ENCODE measurements at places on chromosomes 5 and 9.

DNA sequence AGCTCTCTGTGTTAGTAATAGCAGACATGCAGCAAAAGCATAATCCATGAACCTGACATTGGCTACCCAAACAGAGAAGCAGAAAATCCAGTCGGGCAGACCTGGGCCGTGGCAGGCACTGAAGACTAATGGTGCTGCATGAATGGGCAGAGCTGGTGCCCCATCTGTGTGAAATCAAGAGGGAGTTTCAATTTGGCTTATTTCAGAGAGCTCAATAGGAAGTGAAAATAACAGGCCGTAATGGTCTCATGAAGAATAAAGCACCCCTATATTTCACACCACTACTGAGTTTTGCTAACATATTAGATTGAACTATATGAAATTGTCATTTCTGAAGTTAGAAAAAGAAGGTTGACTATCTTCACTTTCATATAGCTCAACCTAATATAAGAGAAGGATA is 149.7 kb downstream of the ENC1 start:
- no peak for DNase-seq

- DNase-seq = no peak
Observed at GRCh38 chr5:155700333-155700732, 626.6 kb upstream of the SGCD start.

DNA sequence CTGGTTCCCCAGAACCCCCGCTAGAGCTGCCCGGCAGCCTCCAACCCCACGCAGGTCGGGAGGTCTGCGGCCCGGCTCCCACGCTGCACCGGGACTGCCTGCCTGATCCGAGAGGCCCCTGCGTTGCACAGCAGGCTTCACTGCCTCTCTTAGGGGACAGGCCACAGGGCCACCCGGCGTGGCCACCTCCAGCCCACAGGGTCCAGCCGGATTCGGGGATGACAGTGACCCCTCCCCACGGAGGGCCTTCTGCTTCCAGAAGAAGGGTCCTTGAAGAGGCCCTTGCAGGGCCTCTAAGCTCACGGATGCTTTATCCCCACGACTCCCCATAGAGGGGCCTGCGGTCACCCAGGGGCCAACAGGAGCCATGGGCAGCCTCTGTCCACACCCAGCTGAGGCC is 66.1 kb upstream of the PPP1R26 start:
- DNase-seq = no peak

DNA sequence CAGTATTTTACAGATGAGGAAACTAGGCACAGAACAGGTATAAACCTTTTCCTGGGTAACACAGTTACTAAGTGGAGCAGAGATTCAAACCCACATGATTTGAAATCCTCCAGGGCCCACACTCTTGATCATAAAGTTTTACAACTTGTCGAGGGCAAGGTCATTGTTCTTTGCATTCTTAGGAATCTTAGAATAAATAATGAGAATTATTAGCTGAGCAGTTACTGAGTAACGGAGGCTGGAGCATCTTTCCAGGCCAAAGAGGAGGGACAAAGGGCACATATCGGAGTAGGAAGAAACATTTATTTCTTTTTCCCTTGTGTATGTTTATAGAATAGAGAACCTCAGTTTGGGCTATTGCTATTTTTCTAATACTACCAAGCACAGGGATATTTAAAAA is 27.1 kb upstream of the F2R start:
- DNase-seq = no peak

- DNase-seq = no peak
Observed at GRCh38 chr5:641331-641765, 29.2 kb downstream of the CEP72 start.

DNA sequence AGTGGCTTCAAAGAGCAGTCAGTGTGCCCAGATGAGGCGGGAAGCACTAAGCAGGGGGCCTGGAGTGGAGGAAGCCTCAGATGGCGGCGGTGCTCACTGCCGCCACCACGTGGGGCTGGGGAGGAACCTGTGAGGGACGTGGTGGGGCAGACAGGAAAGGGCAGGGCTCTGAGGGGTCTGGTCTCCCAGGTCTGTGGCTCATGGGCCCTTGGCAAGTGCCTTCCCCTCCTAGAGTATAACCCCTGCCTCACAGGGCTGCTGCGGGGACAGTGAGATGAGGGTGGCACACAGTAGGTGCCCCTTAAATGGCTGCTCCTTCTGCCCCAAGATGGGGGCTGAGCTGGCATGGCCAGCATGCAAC is 26.6 kb downstream of the NR5A1 start:
- DNase-seq = no peak

DNA sequence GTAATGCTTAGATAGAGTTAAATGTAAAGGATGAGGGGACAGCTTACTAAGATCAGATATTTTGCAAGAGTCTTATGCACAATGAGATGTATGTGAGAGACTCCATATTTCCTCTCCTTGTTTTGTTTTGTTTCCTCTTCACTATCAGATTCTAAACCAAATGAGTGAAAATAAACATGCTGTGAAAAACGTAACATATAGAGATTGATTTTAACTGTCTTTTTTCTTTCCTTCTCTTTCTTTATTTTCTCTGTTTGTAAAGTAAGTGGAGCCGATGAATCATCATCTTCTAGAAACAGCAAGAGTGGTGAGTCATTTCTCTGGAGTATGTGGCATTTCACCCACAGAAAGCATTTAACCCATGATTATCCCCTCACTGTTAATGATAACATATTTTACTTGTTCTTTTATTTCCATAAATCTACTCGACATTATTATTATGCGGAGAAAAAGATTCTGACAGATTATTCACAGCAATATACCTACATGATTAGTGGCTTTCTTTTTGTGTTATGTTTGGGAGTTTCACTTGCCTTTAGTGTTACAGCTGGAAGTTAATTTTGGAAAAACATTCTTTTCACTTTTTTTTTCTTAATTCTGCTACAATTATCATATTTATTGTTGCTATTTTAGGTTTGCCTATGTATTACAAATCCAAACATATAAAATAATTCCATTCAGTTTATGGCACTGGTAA is 2.1 kb upstream of the ANXA1 start:
- no peak for DNase-seq

- DNase-seq = no peak
Observed at GRCh38 chr9:93667627-93668026, 91.2 kb downstream of the PHF2 start.

Measured in effector CD8-positive, alpha-beta T cell (primary cell).